ENCODE measurements at places on chromosomes 5 and 9. TPM values are rescaled to one million over a fixed set of nuclear protein-coding genes. Genes with fewer than 3 reads are reported as not detected.

GRCh38 chr9:4038182-4038723 lies 261.6 kb downstream of the GLIS3 start:
- DNase-seq: no peak

DNA sequence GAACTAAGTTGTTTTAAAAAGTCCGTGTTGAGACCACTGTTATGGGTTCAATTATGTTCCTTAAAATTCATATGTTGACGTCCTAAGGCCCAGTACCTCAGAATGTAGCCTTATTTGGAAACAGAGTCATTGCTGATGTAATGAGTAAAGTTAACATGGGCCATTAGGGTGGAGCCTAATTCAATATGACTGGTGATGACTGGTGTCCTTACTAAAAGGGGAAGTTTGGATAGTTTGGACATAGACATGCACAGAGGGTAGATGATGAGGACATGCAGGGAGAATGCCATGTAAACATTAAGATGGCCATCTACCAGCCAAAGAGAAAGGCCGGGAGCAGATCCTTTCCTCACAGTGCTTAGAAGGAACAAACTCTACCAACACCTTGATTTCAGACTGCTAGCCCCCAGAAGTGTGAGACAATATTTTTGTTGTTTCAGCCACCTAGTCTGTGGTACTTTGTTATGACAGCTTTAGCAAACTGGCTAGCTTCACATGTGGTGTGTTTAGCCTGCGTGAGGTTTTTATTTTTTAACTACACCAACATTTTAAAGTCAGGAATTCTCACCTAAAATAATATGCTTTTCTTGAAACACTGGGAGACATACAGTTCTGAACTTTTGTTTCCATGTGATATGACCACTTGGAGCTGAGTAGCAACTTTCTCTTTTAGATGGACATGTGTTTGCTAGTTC lies 135.3 kb downstream of the YIPF5 start:
- no peak for DNase-seq

- DNase-seq: no peak
Observed at GRCh38 chr5:64767959-64768357, 533 bp downstream of the SREK1IP1 start.

DNA sequence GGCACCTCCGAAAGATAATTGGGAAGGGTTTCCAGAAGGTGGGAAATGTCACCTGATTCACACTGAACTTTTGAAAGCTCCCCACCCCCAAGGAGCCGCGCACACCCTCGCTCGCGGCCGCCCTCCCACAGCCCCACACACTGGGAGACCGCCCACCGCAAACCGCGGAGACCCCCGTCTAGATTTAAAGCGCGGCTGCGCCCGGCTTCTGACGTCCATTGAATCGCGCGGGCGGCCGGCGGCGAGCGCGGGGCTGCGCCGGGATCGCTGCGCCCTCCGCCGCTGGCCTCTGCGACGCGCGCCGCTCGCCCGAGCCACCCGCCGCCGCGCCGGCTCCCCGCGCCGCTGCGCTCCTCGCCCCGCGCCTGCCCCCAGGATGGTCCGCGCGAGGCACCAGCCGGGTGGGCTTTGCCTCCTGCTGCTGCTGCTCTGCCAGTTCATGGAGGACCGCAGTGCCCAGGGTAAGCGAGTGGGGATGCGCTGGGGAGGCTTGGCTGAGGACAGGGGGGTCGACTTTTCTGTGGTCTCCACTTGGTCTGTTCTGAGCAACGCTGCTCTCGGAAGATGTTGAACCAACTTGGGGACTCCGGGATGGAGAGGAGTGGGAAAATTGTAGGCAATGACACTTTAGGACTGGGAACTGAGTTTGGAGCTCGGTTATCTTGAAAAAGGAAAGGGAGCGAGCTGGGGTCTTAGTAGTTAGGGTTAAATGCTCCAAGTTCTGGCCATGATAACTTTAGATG lies at the start of gene FST:
Gene FST (plus strand): TSS at position 214 of the 743 bp plus-strand sequence. CDS start 163 bp downstream, at position 377.
- DNase-seq: no peak

DNA sequence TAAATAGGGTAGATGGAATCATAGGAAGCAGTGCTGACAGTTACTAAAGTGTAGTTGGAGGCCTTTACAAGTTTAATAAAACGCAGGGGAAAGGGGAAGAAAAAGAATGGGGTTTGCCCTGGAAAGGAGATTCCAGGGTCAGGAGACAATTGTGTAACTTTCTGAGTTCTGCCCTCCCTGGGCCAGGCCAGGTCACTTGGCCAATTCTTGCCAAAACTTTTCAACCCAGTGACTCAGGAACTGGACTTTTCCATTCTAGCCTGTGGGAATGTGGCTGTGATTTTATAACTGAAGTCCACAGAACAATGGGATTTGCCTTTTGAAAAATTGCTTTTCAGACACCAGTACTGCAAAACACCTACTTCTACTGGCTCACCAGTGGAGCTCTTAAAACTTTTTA lies 289.8 kb upstream of the ANKRD55 start:
- no peak for DNase-seq

DNA sequence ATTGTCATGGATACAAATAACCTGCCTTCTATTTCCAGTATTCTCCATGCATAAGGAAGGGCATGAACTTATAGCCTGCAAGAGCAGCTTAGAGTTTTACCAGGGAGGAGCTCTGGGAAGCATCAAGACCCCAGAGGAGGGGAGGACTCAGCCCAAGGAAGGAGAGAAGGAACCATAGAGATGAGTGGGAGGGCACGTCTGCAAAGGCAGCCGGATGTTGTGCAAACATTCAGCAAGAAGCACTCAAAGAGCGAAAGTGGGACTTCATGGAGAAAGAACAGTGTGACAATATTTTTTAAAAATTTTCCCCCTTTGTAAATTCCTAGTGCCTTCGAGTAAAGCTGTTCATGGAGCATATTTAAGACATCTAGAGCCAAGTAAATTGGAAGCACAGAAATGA lies 270.1 kb upstream of the PTGER4 start:
- no peak for DNase-seq

GRCh38 chr5:181109489-181110013 lies 21.4 kb downstream of the OR2V1 start:
- DNase-seq: no peak

- DNase-seq: no peak
Observed at GRCh38 chr5:147504011-147504410, 5.9 kb downstream of the DPYSL3 start.

GRCh38 chr9:100070104-100071041 lies 28.4 kb downstream of the ERP44 start:
- DNase-seq: no peak

DNA sequence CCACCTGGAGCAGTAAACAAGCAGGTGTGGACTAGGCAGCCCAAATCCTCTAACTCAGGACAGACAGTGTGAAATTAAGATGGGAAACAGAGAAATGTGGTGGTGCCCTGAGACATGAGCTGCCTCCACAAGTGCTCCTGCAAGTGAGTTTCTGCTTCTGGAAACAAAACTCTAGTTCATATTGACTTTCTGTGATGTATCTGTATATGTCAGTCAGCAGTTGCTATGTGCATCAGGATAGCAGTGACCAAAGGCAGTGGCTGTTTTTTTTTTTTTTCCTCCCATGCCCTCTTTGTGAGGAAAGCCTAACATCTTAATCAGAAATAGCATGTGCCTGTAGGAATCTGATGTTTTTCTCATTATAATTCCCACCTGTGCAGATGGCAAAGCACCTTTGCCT lies 318.4 kb upstream of the SEMA6A start:
- no peak for DNase-seq

GRCh38 chr5:97094579-97095317 lies 47.7 kb downstream of the LIX1 start:
- DNase-seq: peak; percentile 80

- no peak for DNase-seq
Observed at GRCh38 chr9:70975821-70976220, 145.6 kb downstream of the TRPM3 start.

GRCh38 chr9:137224830-137225694 lies at the start of gene CYSRT1:
Gene CYSRT1 (plus strand): TSS chr9:137225174. CDS start chr9:137225622, 448 bp downstream.
- no peak for DNase-seq

DNA sequence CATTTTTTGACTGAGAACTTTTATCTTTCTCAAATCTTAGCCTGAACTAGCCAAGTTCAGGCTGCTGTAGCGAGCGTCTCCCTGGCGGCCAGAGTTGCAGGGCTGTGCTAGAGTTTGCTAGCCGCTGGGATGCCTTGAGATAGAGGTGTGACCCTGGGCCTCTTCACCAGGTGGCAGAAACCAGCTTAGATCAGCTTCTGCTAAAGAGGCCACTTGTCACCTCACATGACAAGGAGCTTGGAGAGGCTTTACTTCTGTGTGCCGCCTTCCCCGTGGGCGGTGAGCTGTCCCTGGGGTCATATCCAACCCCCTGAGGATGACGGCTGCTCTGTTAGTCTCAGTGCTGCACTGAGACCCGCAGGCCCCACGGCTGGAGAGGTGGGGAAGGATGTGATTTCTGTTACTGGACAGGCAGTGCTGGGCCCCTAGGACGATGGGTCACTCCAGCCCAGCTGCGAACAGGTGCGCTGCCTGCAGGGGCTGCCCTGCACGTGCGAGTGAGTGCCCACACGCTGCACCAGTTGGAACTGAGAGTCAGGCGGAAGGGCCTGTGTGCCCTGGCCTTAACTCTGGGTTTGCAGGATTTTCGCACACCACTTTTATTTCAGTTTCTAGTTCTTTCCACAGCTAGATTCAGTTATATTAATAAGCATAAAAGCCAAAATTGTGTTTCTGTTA lies 63.8 kb downstream of the EHMT1 start:
- no peak for DNase-seq

The SELENOP gene
- total RNA-seq: 160 TPM

The SPINK6 gene
- total RNA-seq: not detected

The UIMC1 gene
- total RNA-seq: 48.5 TPM

The FASTKD3 gene
- total RNA-seq: 7.4 TPM

The KCNMB1 gene
- total RNA-seq: 83.0 TPM

The GEMIN5 gene
- 14.1 TPM for total RNA-seq

The HRH2 gene
- total RNA-seq: 3.1 TPM
